MG63 (cell line): ENCODE measurements at places on chromosomes 6 and 20.

- DNase-seq: no peak
These were observed 109.4 kb downstream of the SYNDIG1 start for GRCh38 chr20:24578567-24579415.

- DNase-seq: no peak
These were observed 707.7 kb downstream of the KIF16B start for GRCh38 chr20:15865553-15865952.

DNA sequence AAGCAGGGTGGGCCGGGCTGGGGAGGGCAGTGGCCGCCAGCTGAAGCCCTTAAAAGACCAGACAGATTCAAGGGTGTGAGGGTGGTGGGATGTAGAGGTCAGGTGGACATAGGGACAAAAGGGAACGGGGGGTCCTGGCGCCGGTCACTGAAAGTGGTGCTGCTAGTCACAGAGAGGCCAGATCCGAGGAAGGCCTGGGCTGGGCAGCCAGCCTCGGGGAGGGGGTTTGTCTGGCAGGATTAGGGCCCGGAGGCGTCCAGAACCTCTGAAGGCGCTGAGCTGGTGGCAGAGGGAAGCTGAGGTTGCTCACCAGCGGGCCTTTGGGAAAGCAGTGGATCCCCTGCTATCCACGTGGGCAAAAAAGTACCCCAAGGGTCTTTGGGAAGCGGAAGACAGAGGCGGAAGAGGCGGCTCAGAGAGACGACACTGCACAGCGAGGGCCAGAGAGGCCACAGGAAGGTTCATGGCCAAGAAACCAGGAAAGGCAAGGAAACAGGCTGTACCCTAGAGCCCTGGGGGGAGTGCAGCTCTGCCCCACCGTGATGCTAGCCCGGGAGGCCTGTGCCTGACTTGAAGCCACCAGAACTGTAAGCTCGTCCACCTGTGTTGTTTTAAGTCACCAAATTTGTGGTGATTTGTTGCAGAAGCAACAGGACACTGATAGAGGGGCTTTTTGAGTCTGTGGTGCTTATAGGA, 106.0 kb downstream of the TMEM242 start:
- DNase-seq: no peak

GRCh38 chr6:14275493-14275851, 157.9 kb downstream of the CD83 start:
- DNase-seq: peak; percentile 88

DNA sequence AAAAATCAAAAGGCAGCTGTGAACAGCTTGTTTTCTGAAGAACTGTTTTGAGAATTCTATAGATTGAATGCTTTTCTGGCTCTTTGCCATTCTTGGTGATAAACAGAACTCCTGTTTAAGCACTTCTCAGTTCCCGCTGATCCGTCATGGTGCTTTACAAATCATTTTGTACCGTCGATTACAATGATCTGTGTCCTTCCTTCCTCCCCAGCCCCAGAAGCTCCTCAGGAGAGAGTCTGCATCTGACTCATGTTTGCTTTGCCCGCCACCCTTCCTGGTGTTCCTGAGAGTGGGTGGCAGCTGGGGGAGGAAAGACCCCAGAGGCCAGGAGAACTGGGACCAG, 538.6 kb upstream of the MARCKS start:
- no peak for DNase-seq

- DNase-seq: no peak
These were observed 568 bp downstream of the PREP start for GRCh38 chr6:105402090-105402938.

GRCh38 chr20:49572857-49573256, 4.9 kb upstream of the PTGIS start:
- no peak for DNase-seq

DNA sequence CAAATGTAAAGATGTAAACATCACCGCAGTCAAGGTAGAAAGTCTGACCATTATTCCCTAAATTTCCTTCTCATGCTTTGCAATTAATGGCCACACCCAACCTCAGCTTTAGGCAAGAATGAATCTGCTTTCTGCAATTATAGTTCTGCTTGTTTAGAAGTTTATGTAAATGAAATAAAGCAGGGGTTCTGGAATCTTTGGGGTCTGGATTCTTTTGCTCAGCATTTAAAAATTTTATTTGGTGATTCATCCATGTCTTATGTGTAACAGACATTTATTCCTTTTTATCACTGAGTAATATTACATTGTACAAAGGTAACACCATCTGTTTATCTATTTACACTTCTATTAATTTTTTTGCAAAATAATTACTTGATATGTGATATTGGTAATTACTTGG, 613.6 kb downstream of the UTRN start:
- DNase-seq: no peak

DNA sequence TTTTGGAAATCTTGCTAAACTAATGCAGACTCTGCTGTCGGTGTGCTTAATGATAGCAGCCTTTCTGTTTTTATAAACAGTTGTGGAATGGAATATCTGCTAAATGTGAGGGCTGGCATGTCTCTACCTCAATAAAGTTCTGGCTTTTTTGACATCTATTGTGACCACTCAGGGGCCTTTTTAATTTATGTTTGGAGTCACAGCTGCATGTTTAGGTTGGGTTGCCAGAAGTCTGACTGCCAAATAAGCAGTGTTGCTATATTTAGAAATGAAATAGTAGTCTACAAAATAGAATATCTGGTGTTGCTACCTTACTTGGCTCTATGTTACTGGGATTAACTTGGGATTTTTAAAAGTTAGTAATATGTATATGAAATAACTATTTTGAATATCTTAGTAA, 125.1 kb upstream of the LOC128125822 start:
- no peak for DNase-seq

GRCh38 chr6:143556529-143556928, 45.0 kb upstream of the FUCA2 start:
- DNase-seq: peak; percentile 79

DNA sequence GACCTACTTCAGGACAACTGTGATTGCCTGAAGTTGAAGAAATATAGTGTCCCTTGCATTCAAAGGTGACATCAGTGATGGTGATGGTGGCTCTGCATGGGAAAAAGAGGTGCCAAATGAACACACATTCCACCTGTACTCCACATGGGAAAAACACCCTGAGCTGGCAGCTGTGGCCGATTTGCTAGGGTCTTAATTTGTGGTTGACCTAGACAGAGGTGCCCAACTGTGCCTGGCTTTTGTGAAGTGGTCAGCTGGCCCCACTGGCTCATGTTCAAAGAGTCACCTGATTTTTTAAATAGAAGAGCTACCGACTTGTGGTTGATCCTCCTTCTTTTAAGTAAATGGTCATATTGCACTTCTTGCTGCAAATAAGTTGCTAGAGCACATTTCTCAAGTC, 7.6 kb upstream of the GCNT2 start:
- no peak for DNase-seq

DNA sequence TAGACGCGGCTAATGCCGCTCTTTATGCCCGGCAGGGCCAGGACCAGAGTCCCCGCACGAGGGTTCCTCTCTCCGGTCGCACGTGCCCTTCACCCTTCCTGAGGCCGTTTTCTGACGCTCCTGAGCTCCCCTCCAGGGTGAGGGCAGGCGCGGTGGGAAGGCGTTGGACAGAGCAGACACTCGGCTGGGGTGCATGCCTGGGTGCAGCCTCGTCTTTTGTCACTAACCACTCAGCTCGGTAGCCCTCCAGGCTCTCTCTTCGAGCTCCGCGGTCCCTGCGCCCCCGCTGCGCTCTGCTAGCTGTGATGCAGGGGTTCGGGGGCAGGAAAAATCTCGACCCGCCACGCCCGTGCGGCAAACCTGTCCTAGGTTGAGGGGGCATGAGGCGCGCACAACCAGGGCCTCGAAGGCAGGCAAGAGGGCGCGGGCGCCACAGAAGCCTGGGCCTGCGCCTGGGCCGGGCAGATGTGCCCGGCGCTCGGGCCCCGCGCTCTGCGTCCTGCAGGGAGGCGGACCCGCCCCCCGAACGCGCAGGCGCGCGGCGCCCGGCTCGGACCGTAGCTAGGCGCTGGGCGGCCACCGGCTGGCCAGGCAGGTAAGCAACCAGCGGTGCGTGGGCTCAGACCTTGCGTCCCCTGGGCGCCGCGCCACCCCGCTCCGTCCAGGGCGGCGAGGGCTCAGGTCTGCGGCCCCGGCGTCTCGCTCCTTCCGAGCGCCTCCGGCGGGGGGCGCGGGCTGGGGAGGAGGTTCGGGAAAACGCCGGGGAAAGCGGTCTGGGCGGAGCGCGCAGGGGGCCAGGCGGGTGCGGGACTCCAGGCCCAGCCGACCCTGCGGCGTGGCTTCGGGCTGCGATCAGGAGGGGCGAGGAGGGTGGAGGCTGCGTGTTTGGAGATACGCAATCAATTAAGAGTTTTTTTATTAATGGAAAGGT, at the start of gene L3MBTL1:
L3MBTL1 (plus strand) TSS at position 548 of the 931 bp plus-strand sequence. CDS start 5,807 bp downstream, outside the sequence.
- DNase-seq: peak; percentile 43

GRCh38 chr20:32924781-32925180, 66.1 kb downstream of the EFCAB8 start:
- no peak for DNase-seq

DNA sequence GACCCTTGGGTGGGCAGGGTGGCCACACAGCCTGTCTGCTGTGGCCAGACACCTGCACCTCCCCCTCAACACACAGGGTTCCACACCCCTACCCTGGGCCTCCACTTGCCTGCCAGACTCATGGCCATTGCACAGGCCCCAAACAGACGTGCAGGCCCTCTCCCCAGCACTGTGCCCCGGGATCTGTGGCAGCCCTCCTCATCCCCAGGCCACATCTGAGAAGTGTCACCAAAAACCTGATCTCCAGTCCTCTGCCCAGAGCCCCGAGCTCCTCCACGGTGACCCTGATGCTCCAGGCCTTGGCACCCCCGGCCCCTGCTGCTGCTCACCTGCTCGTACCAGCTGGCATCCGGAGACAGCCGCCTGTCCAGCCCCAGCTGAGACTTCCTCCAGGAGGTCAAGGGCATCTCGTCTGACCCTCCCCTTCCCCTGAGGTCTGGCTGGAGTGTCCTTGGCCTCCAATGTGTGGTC, 160.1 kb downstream of the DLL1 start:
- no peak for DNase-seq

DNA sequence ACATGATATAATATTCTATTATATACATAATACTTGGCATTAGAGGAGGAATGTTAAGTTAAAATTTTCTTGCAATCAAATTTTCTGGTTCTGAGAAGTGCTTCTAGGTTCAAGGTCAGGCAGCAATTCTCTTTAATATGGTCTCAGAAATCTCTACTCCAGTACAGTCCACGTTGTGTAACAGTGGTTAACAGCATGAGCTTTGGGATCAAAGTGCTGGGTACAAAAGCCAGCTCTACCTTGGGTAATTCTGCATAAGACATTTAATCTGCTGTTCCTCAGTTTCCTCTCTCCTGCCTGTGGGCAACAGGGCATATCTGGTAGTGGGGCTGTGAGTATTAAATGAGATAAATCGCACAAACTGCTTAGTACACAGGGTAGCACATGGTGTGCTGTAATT, 437.8 kb downstream of the CDC5L start:
- DNase-seq: no peak

- DNase-seq: no peak
These were observed 2.1 kb downstream of the AVP start for GRCh38 chr20:3082306-3082951.

DNA sequence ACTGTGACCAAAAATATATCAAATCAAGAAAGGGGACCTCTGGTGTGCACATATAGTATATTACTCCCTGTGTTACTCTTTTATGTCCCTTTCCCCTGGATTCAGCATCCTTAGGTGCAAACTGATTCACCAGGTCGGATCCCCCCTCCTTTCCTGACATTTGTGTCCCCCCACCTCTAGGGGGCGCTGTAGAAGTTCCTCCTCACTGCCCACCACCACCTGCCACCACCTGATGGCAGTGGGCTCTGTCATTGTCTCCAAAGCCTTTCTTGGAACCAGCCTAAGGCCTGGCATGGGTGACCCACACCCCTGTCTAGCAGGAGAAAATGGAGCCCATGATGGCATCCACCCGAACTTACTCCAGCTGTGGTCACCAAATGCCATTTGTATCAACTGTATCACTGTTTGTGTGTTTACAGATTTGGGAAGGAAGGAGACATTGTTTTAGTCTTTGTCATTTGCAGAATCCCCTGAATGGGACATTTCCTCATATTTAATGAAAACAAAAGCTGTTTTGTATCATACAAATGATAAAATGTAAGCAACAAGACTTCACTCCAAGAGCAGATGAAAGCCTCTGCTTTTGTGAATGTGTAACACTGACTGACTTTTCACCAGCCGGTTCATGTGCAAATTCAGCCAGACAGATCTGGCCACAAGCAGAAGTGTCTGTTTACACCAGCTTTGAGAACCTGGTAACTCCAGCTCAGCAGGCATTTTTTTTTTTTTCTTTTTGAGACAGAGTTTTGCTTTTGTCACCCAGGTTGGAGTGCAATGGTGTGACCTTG, 66.2 kb downstream of the ARMC2 start:
- peak; percentile 11 for DNase-seq

- no peak for DNase-seq
These were observed 37.4 kb downstream of the VEGFA start for GRCh38 chr6:43807228-43808061.

GRCh38 chr6:92550501-92550900, 868.9 kb downstream of the EPHA7 start:
- no peak for DNase-seq

DNA sequence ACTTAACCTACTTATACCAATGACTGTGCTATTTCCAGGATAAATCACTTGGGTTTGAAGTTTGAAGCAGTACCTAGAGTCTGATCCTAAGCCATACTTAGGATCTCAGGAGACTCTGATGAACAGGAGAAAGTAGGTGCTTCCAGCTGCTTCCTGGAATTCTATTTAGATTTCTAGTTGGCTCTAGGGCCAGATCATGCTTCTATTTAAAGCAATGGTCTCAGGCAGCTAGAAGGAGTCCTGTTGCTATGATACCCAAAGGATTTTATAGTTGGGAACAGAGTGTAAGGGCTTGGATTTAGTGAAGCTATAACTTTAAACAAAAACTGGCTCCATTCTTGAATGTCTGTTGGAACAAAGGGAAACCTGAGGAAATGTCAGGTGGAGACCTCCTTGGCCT, 52.4 kb upstream of the TINAG start:
- DNase-seq: no peak

GRCh38 chr6:149077208-149077607, 240.3 kb upstream of the TAB2 start:
- no peak for DNase-seq
